ENCODE measurements at places on chromosomes 7 and 10. TPM values are rescaled to one million over a fixed set of nuclear protein-coding genes. Genes with fewer than 3 reads are reported as not detected.

TDRD1 gene
- polyA plus RNA-seq: 0.26 TPM

DNA sequence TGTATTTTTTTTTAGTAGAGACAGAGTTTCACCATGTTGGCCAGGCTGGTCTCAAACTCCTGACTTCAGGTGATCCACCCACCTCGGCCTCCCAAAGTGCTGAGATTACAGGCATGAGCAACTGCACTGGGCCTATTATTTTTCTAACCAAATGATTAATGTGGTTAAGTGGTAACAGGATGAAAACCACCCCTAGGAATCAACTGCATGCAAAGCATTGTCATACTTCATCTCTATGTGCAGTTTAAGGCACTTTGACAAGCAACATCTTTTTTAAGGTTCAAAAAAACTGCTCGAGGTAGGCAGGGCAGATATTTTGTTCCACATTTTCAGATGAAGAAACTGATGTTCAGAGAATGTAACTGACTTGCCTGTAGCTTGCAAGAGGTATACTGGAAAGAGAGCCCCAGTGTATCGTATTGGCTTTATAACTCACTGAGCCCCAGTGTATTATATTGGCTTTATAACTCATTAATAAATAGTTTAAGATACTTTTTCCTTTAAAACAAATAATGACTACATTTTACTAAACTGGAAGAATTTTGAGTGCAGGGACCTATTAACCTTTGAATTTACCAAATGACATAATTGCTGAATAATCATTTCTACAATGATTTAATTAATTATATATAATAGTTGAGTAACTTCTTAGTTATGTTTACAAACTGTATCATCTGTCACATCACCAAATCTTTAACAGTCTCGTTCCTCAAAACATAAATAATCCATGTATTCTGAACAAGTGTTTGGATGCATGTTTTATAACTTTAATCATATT lies 38.1 kb downstream of the RTKN2 start:
- H3K27ac ChIP-seq: no peak overlapping the region
- DNase-seq: no peak
- H3K27me3 ChIP-seq: no peaks in the 10 kb centered on the region
- H3K4me3 ChIP-seq: no peak overlapping the region
- no peaks in the 10 kb centered on the region for H3K4me1 ChIP-seq

DNA sequence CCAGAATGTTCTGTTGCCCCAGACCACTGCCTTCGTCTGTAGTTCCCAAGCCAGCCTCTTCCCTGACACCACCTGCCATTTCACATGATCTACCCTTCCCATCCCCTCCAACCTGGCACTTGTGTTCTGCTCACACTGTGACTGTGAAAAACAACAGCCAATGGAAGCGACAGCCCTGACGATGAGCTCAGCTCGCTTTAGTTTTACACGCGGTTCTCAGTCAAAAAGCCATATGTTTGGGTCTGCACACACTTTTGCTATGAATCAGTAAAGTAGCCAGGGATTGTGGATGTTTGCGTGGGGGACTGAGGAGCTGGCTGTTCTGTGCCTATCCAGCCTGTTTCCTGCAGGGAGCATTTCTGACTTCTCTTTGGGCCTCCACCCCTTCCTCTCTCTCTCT lies 282.7 kb downstream of the WDR11 start:
- no peak for DNase-seq
- H3K27ac ChIP-seq: no peak overlapping the region
- H3K27me3 ChIP-seq: no peaks in the 10 kb centered on the region
- no peaks in the 10 kb centered on the region for H3K36me3 ChIP-seq

DNA sequence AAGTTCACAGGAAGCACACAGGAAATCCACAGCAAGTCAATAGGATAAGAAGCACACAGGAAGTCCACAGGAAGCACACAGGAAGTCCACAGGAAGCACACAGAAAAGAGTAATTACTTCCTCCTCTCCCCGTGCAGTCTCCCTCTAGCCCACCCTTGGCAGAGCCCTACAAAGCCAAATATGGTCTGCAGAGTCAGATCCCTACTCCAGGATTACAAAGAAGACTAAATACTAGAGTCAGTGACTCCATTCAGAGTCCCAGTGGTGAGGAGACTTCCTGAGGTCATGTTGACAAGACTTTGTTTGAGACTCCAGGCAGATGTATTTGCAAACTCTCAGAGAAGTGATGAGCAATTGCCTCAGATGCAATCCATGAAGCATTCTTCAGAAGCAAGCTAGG lies 398.6 kb upstream of the AUTS2 start:
- H3K27me3 ChIP-seq: no peaks in the 10 kb centered on the region
- no peak overlapping the region for H3K4me3 ChIP-seq
- H3K4me1 ChIP-seq: no peaks in the 10 kb centered on the region
- H3K36me3 ChIP-seq: no peaks in the 10 kb centered on the region
- no peak overlapping the region for H3K27ac ChIP-seq

- peaks cover 92% of the 10 kb centered on the region for H3K27me3 ChIP-seq
- DNase-seq: peak; percentile 43
- no peak overlapping the region for H3K27ac ChIP-seq
- H3K4me3 ChIP-seq: no peak overlapping the region
Observed at GRCh38 chr10:117532451-117533107, 10.0 kb upstream of the EMX2 start.

- H3K4me1 ChIP-seq: no peaks in the 10 kb centered on the region
- H3K27ac ChIP-seq: no peak overlapping the region
- H3K27me3 ChIP-seq: no peaks in the 10 kb centered on the region
- no peak overlapping the region for H3K4me3 ChIP-seq
- peak; percentile 75 for DNase-seq
- H3K36me3 ChIP-seq: no peaks in the 10 kb centered on the region
Observed at GRCh38 chr7:130758429-130759056, 24.5 kb upstream of the KLF14 start.

KCNMA1 gene
- 39.8 TPM for polyA plus RNA-seq

GRCh38 chr7:41956705-41957104 lies 253.8 kb upstream of the INHBA start:
- no peaks in the 10 kb centered on the region for H3K27me3 ChIP-seq
- H3K4me1 ChIP-seq: peaks cover 26% of the 10 kb centered on the region
- no peaks in the 10 kb centered on the region for H3K36me3 ChIP-seq
- H3K4me3 ChIP-seq: no peak overlapping the region
- DNase-seq: no peak
- no peak overlapping the region for H3K27ac ChIP-seq

GRCh38 chr10:74981831-74982633 lies 129.4 kb upstream of the SAMD8 start:
- no peak overlapping the region for H3K4me3 ChIP-seq
- no peaks in the 10 kb centered on the region for H3K27me3 ChIP-seq
- no peak overlapping the region for H3K27ac ChIP-seq
- H3K4me1 ChIP-seq: peaks cover 5% of the 10 kb centered on the region
- no peak for DNase-seq

DNA sequence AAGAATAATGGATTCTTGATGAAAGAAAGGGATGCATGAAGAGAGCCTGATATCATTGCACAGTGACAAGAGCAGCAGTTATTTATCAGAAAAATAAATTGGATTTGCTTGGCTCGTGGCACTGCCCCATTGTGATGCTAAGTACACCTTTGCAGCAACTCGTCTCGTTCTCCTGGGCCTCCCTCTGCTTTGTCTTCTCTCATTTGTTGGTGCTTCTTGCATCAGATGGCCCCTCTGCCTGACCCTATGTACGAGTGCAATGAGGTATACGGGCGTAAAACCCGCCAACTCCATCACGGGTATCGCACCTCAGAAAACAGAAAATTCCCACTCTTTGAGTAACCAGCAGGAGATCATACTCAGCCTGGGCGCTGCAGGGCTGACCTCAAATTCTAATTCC lies 107.2 kb upstream of the C10orf90 start:
- no peak overlapping the region for H3K27ac ChIP-seq
- no peak for DNase-seq
- H3K36me3 ChIP-seq: no peaks in the 10 kb centered on the region
- H3K4me3 ChIP-seq: no peak overlapping the region
- no peaks in the 10 kb centered on the region for H3K4me1 ChIP-seq

- DNase-seq: no peak
- no peaks in the 10 kb centered on the region for H3K27me3 ChIP-seq
- H3K4me1 ChIP-seq: no peaks in the 10 kb centered on the region
- H3K27ac ChIP-seq: no peak overlapping the region
- H3K4me3 ChIP-seq: no peak overlapping the region
Observed at GRCh38 chr10:61750943-61751471, 88.3 kb downstream of the CABCOCO1 start.

DNA sequence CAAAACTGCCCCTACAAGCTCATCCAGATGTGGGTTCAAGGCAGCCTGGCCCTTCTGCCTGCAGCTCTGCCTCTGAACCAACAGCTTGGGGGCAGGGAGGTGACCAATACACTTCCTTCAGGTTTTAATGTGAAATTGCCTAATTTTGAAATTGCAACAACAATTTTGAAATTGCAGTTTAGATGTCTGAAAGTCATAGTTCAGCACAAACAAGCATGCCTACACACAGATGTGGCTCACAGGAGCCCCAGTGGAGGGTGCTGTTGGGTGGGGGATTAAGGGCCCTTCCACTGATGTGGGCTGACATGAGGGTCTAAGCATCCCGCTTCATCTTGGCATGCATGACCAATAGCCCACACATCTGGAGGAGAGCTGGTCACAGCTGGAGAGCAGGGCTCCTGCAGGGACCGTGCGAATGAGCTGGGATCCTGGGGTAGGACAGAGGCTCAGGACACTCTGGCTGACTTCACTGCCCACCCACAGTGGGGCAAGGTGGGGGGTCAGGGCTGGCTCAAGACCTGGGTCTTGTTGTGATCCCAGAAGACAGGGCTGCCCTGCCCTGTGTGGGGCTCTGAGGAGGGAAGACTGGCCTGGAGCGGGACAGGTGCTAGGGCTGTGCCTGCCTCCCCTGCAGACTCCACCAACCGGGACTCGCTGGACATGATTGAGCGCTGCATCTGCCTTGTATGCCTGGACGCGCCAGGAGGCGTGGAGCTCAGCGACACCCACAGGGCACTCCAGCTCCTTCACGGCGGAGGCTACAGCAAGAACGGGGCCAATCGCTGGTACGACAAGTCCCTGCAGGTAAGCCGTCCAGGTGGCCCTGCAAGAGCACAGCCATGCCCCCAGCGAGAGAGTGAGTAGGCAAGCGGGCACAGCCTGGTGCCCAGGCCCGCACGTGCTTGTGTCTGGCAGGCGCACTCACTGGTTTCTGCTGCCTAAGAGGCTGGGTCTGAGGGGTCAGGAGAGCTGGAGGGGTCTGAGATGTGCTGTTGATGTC lies 32.3 kb downstream of the CHAT start:
- no peak for DNase-seq
- no peak overlapping the region for H3K4me3 ChIP-seq
- no peak overlapping the region for H3K27ac ChIP-seq
- no peaks in the 10 kb centered on the region for H3K36me3 ChIP-seq

PGAM2 gene
- polyA plus RNA-seq: 13.6 TPM

PON3 gene
- polyA plus RNA-seq: 4.3 TPM

- H3K36me3 ChIP-seq: peaks cover 30% of the 10 kb centered on the region
- DNase-seq: no peak
- no peak overlapping the region for H3K27ac ChIP-seq
- H3K27me3 ChIP-seq: no peaks in the 10 kb centered on the region
- no peak overlapping the region for H3K4me3 ChIP-seq
Observed at GRCh38 chr10:95341716-95342130, 50.9 kb upstream of the PDLIM1 start.

DNA sequence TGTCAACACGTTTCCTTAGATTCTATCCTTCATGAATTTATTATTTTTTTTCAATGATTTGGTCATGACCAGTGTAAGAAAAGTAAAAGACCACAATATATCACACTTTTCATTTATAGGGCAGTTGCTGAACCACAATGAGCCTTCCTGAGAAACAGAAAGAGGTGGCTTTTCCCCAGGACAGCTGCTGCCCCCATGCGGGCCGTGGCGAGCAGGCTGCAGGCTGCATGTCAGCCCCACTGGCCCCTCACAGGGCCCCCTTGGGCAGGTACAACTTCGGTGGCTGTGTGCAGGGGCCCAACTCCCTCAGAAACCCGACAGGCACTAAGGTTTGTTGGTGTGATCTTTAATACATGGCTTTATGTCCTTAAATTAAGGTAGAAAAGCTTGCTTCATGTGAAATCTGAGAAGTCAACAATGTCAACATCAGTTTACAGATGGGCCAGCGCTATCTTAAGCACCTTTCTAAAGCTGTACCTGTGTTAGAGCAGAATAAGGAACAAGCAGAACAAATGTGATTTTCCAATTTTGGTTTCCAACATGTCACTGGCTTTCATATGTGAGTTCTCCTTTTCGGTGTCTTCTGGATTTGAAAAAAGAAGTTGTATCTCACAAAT lies 10.6 kb downstream of the BEND7 start:
- H3K27me3 ChIP-seq: no peaks in the 10 kb centered on the region
- peaks cover 3% of the 10 kb centered on the region for H3K4me1 ChIP-seq
- H3K4me3 ChIP-seq: no peak overlapping the region

CYP2C19 gene
- polyA plus RNA-seq: not detected

DNA sequence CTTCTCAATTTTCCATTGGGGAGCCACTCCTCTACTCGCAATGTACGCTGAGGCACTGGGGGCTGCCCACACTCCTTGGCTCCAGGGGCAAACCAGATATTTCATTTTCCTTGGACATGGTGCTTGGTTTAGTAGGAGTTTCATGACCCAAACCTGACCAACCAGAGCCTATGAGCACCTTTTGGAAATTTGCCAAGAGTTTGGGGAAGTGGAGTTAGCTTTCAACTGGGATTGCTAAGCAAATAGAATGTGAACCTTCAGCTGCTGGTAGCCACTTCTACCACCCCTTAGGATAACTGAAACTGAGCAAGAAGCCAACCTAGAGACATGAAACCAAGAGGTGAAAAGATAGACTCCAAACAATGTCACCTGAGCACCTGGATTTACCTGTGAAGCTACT lies 74.9 kb upstream of the COL13A1 start:
- no peak for DNase-seq
- peaks cover 20% of the 10 kb centered on the region for H3K4me1 ChIP-seq
- no peaks in the 10 kb centered on the region for H3K27me3 ChIP-seq
- H3K27ac ChIP-seq: no peak overlapping the region
- H3K36me3 ChIP-seq: no peaks in the 10 kb centered on the region
- no peak overlapping the region for H3K4me3 ChIP-seq

GTF2IRD1 gene
- polyA plus RNA-seq: 33.5 TPM

DNA sequence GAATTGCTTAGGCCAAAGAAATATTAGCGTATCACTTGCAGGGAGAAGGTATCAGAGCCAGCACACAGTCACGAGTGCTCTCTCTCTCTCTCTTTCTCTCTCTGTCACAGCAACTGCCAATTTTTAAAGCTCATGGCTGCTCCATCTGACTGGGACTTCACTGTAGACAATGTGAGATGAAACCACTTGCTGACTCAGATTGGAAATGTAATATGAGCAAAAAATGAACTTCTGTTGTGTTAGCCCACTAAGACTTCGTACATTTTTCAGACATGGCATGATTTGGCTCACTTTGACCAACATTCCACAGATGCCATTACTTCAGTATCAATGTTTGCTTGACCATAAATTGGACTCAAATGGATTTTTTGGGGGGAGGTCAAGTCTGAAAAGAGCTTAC lies 68.1 kb downstream of the DGKB start:
- H3K4me1 ChIP-seq: no peaks in the 10 kb centered on the region
- H3K27me3 ChIP-seq: no peaks in the 10 kb centered on the region
- H3K4me3 ChIP-seq: no peak overlapping the region
- no peak for DNase-seq
- H3K36me3 ChIP-seq: no peaks in the 10 kb centered on the region

GRCh38 chr10:127447197-127447596 lies 101.9 kb upstream of the NPS start:
- no peak overlapping the region for H3K4me3 ChIP-seq
- H3K4me1 ChIP-seq: peaks cover 5% of the 10 kb centered on the region
- no peaks in the 10 kb centered on the region for H3K27me3 ChIP-seq
- H3K36me3 ChIP-seq: peaks cover 28% of the 10 kb centered on the region
